ENCODE measurements at places on chromosomes 12 and 14.

GRCh38 chr14:62064751-62065323 lies 302.6 kb downstream of the SNAPC1 start:
- no peak for DNase-seq

GRCh38 chr14:103122585-103122946 lies 695 bp upstream of the TNFAIP2 start:
- no peak for DNase-seq

GRCh38 chr14:64440494-64440893 lies 24.8 kb upstream of the AKAP5 start:
- DNase-seq = no peak

- DNase-seq = no peak
Observed at GRCh38 chr12:18079541-18080246, 10.3 kb downstream of the RERGL start.

GRCh38 chr12:24881227-24881626 lies 67.7 kb downstream of the BCAT1 start:
- DNase-seq = no peak

DNA sequence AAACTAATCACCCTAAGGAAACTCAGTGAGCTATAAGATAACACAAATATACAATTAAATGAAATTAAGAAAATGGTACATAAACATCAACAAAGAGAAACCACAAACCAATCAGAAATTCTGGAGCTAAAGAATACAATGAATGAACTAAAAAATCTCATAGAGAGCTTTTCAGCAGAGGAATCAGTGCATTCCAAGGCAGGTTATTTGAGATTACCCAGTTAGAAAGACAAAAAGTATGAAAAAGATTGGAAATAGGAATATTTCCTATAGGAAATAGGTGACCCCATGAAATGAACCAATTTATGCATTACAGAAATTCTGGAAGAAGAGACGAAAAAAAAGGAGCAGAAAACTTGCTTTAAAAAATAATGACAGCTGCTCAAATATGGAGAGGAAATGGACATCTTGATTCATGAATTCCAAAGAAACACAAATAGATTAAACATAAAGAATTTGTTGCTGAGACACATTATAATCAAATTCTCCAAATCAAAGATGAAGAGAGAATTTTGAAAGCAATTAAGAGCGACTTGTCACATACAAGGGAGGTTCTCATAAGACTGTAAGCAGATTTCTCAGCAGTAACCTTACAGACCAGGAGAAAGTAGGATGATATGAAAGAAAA lies 90.7 kb downstream of the RERGL start:
- DNase-seq = no peak

DNA sequence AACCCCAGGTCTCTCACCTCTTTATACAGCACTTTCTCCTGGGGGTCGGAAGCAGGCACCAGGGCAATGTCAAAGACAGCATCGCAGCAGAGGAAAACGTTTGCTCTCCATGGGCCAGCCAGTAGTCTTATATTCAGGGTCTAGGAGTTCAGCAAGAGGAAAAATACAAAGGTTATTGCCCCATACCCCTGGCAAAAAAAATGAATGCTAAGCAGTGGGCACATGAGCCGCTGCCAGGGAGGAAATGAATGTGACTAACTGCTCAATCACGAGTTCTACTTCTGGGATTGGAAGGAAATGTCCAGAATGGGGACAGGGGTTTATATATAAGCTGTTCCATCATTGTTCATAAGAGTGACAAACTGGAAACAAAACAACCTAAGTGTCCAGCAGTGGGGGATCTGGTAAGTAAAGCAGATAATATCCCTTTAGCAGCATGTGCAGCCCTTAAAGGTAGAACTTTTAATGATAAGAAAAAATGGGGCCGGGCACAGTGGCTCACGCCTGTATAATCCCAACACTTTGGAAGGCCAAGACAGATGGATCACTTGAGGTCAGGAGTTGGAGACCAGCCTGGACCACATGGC lies 53.8 kb downstream of the PHETA1 start:
- DNase-seq = no peak

DNA sequence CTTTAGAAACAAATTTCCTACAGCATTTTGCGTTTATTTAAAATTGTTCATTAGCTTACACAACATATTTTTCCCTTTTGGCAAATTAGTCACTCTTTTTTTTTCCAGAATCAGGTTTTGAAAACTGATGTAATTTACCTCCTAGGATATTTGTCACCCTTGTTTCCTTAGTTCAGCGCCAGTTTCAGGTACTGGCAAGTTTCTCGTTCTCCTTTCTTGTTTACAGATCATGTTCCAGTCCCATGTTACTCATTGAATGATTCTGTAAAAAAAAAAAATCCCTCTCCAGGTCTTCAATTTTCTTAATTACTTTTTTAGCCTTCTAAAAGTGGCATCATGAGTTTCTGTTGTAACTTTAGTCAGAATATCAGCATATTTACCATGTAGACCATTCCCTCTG lies 2.7 kb downstream of the PPP4R4 start:
- no peak for DNase-seq

DNA sequence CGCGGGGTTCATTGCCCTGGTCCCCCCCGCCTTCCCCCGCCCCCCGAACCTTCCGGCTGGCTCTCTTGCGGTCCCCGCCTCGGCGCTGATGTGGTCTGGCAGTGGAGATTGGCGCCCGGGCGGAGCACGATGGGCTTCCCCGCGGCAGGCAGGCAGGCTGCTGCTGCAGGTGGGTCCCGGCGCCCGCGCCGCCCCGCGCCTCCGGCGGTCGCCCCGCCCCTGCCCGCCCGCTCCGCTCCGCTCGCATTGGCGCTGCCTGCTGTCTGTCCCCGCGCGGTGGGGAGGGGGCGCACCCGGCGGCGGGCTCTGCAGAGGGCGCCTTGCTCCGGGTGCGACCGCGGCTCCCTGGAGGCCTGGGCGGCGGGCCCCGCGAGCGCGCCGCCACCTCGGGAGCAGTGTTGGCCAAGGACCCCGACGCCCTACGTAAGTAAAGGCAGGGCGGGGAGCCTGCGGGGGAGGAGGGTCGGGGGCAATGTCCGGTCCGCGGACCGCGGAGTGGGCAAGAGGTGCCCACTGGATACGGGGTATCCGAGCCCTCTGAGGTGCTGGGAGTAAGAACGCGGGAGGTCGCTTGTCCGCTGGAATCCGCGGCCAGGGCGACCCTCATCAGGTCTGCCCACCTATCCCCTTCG lies at the start of gene AKAP5:
Gene AKAP5 (plus strand): TSS at position 309 of the 632 bp plus-strand sequence. CDS start 2,896 bp downstream, outside the sequence.
- DNase-seq = peak; percentile 21

GRCh38 chr12:10115890-10116289 lies 14.1 kb downstream of the CLEC7A start:
- DNase-seq = no peak

- peak; percentile 64 for DNase-seq
Observed at GRCh38 chr12:27013611-27014084, 536 bp downstream of the TM7SF3 start.
